ENCODE measurements at places on chromosomes 1 and 21.
A peak's percentile ranks its signal among the peaks of the same experiment; 100 is the strongest.

DNA sequence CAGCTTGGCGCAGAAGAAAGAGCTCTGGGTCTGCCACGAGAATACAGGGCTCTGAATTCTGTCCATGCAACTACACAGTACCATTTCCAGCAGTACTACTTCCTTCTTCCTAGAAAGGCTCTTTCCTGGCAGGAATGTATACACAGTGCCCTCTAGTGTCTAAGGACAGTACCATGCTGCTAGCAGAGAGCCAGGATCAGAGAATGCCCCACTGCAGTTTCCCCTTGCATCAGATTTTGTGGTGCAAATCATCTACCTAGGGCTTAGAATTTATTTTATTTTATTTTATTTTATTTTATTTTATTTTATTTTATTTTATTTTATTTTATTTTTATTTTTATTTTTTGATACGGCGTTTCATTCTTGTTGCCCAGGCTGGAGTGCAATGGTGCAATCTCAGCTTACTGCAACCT is 50.8 kb downstream of the PAX7 start:
- DNase-seq = no peak

GRCh38 chr21:41803316-41803715 is 36.5 kb upstream of the RIPK4 start:
- DNase-seq = no peak

GRCh38 chr1:178341261-178341956 is 155.4 kb downstream of the CLEC20A start:
- no peak for DNase-seq

DNA sequence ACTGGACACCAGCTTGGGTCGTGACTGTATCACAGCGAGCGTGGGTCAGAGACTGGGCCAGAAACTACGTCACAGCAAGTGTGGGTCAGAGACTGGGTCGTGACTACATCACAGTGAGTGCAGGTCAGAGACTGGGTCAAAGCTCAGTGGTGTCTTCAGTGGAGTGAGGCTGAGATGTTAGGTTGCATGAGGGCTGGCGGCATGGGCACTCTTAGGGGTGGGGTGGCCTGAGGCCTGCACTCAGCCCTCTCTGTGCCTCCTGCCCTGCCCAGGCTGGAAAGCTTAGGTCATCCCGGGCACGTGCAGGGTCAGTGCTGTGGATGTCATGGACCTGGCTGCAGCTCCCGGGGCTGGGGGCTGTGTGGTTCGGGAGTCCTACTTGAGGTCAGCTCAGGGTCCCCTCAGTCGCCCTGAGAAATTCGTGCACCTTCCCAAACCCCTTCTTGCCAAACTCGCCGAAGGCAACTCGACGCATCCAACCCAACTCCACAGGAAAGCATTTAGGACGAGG is 19.0 kb downstream of the CFAP74 start:
- DNase-seq = no peak

GRCh38 chr1:203626910-203627246 is 246 bp downstream of the ATP2B4 start:
- peak; percentile 45 for DNase-seq

GRCh38 chr21:25359724-25360123 is 247.6 kb downstream of the MRPL39 start:
- no peak for DNase-seq

DNA sequence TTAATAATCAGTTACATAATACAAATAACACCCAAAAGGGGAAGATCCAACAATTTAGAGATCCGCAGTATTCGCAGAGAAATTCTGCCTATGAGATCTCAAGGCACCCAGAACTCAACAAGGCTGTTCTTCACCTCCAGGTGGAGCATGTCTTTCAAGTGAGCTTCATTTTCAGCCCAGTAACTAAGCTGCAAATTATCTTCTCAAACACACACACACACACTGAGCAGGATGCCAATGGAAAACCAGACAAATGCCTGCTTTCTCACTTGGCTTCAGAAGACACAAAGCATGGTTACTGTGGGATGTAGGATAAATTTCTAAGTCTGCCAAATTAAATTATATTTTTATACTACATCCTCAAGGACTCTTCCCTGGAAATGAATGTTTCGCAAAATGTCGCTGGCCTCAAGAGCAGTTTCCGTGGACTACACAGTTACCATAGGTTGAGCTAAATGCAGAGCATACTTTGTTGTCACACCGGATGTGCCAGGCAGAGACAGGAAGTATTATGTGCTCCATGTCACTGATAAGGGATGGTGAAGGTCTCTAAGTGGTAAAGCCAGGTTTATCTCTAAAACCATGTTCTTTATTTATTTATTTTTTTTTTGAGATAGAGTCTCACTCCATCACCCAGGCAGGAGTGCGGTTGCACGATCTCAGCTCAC is 30.3 kb downstream of the UBR4 start:
- DNase-seq = peak; percentile 5

GRCh38 chr1:15966081-15966955 is 9.6 kb downstream of the ZBTB17 start:
- DNase-seq = no peak

DNA sequence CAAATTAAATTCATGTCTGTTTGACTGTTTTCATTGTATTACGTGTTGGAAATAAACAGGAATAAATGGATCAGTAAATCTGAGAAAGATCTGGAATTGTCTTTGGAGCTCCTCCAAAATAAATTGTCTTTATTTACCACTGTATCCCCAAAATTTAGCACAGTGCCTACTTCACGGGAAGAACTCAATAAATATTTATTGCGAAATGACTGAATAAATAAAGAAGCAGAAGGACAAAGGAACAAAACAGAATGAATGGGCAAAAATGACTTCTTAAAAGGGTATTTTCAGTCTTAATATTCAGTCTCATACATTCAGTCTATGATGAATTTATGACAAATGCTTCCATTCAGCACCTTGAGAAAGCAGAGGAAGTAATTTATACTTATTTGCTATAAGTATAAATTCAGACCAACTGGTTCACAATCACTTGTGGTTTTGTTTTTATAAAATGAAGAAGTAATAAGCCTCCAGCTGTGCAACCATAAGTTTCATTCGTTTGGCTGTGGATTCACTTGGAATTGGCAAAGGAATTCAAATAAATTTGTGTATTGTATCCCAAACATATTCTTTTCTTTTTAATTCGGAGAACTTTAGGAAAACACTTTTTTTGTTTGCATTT is 19.2 kb upstream of the PRKAA2 start:
- no peak for DNase-seq
